ENCODE measurements at places on chromosomes 7 and 10.

DNA sequence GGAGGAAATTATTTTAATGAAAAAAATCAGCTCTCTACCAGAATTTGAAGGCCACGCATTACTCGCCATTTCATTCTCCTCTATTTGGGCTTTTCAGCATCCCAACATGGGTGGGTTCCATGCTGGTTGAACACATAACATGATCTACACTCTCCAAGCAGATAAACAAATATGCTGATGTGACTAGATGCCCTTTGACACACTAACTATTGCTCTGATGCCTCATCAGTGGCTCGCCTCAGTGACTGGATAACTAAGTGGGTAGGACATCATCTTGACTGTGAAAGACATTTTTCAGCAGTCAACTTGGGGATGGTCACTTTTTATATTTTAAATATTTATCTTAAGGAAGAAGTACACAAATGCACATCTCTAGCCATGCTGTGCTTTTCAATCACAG lies 113.9 kb upstream of the LAMB4 start:
- DNase-seq, result no peak

GRCh38 chr7:158812684-158813083 lies 16.6 kb downstream of the ESYT2 start:
- no peak for DNase-seq

GRCh38 chr10:121080281-121080891 lies 229.2 kb downstream of the WDR11 start:
- no peak for DNase-seq

GRCh38 chr7:54882694-54883093 lies 123.7 kb upstream of the SEC61G start:
- no peak for DNase-seq

- no peak for DNase-seq
These were observed 15.4 kb upstream of the FKBP9 start for GRCh38 chr7:32941681-32942414.

DNA sequence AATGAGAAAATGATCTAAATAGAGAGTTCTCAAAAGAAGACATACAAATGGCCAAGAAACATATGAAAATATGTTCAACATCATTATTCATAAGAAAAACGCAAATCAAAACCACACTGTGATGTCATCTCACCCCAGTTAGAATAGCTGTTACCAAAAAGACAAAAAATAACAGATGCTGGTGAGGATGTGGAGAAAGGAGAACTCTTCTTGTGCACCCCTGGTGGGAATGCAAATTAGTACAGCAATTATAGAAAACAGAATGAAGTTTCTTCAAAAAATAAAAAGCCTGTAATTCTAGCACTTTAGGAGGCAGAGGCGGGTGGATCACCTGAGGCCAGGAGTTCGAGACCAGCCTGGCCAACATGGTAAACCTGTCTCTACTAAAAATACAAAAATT lies 199.3 kb downstream of the PARD3 start:
- DNase-seq, result no peak

GRCh38 chr7:29574659-29575058 lies 11.0 kb downstream of the PRR15 start:
- no peak for DNase-seq

DNA sequence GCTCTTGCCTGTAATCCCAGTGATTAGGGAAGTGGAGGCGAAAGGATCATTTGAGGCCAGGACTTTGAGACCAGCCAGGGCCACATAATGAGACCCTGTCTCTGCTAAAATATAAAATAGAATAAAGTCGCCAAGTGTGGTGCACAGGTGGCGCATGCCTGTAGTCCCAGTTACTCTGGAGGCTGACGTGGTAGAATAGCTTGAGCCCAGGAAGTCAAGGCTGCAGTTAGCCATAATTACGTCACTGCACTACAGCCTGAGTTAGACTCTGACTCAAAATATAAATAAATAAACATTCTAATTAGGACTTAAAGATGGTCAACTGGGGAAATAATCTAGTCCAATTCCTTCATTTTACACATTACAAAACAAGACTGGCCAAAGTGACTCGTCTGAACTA lies 768 bp downstream of the CHCHD2 start:
- DNase-seq, result peak; percentile 56

DNA sequence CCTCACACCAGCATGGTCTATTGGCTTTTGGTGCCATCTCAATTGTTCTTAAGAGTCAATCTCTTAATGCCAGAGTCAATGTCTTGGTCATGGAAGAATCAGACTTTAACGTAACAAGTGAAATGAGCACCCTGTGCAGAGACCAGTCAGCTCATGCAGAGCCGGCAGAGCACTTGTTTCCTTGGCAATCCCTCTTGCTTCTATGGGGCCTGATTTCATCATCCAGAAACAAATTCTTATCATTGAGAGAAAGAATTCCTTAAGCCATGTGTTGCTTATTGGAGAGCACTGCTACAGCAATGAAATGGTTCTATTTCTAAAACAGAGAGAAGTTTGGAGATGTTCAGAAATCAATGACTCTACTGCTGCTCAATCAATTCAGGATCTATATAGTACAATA lies 212.8 kb downstream of the IPMK start:
- no peak for DNase-seq

GRCh38 chr7:39095875-39096619 lies 118.3 kb downstream of the POU6F2 start:
- DNase-seq, result no peak

DNA sequence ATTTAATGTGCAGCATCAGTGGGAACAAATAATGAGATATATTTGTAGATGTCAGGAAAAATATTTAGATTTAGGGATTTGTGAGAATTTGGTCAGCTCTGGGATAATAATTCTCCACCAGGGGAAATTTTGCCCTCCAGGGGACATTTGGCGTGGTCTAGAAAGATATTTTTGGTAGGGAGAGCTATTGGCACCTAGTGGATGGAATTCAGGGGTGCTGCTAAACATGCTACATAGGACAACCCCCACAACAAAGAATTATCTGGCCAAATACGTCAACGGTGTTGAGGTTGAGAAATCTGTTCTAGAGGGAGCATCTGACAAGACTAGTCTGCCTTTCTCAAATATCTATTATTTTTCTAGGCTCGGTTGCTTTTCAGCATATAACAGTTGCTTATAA lies 2.1 kb downstream of the ADK start:
- no peak for DNase-seq

GRCh38 chr7:65798111-65799075 lies 74.5 kb upstream of the VKORC1L1 start:
- DNase-seq, result no peak

DNA sequence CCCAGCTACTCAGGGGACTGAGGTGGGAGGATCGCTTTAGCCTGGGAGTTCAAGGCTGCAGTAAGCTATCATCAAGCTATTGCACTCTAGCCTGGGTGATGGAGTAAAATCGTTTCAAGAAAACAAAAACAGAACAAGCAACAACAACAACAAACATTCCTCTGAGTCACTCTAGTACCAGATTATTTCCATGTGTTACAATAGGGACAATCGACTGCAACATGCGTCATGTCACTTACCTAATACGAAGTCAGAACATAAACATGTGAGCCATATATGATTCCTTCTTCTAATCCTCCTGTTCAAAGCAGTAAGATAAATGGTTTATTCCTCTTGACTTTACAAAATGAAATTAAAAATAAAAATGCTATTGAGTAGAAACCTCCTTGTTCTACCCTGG lies 57.3 kb downstream of the ZNF438 start:
- no peak for DNase-seq

GRCh38 chr7:110688908-110689307 lies 402.0 kb upstream of the LRRN3 start:
- DNase-seq, result no peak

- no peak for DNase-seq
These were observed 3.5 kb upstream of the IGF2BP3 start for GRCh38 chr7:23473844-23474093.

- DNase-seq, result no peak
These were observed 274.8 kb downstream of the FGFR2 start for GRCh38 chr10:121323443-121323842.

DNA sequence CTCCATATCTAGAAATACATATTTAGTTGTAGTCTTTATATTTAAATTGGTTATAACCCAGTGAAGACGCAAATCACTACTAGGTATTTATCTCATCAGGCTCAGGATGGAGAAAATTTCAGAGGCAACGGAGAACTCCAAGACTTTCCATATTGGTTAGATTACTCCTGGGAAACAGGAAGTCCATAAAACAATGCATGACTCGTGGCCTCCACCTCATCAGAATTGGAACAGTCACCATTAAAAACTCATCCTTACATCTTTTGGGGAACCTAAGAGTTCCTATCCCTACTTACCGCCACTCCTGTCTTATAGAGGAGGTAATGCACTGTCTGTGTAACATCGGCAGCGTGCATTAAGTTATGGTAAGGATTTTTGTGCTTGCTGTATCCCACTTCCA lies 177.6 kb downstream of the PPP1R17 start:
- DNase-seq, result no peak

DNA sequence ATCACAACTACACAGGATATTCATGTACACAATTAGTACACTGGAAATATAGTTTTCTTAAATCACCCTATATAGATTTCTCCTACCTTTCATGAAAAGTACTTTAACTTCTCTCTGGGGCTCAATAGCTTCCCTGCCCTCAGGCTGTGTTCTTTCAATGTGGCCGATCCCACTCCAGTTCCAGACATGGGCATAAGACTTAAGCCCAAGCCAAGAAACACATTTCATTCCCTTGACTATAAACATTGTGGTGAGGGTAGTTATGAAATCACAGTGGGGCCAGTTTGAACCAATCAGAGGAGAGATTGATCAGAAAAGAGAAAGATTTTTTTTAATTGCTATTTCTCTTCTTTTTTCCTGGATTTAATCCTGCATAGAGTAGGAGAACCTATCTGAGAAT lies 904.6 kb upstream of the SORCS1 start:
- DNase-seq, result no peak

- no peak for DNase-seq
These were observed 129.0 kb downstream of the ARHGAP22 start for GRCh38 chr10:48475943-48476278.

DNA sequence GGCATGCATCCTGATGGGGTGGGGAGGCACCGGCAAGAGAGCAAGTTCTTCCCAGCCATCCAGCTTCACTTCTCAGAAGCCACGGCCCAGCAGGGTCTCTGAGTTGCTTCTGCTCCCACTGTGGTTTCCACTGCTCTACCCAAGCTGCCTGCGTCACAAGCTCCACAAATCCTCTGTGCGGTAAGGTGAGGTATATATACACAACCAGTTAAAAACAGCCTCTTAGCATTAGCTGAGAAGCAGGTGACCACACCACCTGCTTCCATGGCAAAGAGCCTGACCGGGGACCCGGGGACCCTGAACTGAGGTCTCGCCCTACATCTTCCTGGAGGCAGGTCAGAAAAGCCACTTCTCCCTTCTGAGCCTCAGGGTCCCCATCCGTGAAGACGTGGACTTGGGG lies 46.9 kb upstream of the NPFFR1 start:
- no peak for DNase-seq

GRCh38 chr7:141587304-141587703 lies 36.1 kb downstream of the AGK start:
- DNase-seq, result no peak

DNA sequence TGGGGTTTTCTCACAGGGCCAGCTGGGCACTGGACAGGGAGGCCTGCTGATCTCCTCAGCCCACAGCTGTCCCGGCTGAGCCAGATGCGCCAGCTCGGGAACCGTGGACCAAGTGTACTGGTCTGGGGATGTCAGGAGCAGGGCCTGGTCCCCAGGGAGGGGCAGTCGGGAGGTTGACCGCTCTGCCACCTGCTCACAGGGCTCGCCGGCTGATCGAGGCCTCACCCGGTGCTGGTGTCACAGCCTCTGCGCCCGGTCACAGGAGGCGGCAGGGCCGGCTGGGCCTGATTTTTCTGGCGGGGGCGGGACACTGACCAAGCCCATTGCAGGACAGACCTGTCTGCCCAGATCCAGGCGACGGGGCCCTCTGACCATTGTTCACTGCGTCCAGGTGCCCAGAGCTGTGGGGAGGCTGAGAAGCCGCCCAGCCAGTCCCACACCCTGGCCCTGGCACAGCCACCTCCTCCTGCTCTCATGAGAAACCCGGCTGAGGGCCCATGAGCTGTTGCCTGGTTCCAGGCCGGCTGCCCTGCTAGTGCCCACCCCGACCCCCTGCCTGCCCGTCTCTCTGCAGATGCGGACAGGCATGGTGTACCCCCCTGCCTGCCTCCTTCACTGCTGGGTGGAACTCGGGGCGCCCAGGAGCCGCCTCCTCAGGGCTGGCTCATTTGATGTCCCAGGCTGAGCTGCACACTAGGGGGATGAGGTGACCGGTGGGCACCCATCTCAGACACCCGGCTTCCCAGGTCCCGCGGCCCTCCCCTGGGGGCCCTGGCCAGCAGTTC lies 3.0 kb upstream of the TMEM184A start:
- no peak for DNase-seq

GRCh38 chr10:71835671-71836595 lies 15.1 kb downstream of the PSAP start:
- DNase-seq, result no peak

DNA sequence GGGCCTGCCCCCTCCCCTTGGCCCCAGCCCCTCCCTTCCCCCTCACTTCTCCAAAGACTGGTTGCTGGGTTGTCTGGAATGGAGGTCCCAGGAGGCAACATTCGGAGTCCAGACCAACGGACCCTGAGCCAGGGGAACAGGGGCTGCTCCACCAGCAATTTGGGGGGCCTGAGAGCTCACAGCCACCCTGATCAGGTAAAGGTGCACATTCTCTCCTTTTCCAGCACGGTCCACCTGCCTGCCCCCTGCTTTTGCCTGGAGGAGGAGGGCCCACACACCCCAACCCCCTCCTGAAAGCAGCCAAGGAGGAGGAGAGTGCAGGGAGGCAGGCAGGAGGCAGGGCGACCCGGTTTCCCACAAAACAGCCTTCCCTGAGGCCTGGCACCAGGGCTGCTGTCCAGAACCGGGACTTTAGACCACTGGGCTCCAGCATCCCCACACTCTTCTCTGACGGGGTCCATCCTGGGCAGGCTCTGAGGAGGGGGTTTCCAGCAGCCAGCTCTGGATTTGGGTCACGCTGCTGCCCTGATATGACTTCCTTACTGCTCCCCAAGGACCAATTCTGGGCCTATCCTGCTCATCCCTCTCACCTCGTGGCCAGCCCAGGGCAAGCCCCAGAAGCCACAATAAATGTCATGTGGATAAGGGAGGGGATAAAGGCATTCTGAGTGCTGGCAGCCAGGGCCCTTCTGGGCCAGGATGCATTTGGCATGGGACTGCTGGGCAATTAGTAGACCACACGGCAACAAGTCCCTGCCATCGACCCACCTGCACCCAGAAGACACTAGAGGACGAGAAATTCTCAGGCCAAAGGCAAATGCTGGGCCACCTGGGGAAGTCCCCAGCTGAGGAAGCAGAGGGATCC lies 1.1 kb upstream of the CAMK2B start:
- DNase-seq, result no peak

All from naive thymus-derived CD4-positive, alpha-beta T cell (primary cell).